T-helper 17 cell (primary cell): ENCODE measurements at places on chromosomes 7 and 10.

- DNase-seq: no peak
Measured at GRCh38 chr7:40244226-40244625, 109.4 kb downstream of the SUGCT start.

DNA sequence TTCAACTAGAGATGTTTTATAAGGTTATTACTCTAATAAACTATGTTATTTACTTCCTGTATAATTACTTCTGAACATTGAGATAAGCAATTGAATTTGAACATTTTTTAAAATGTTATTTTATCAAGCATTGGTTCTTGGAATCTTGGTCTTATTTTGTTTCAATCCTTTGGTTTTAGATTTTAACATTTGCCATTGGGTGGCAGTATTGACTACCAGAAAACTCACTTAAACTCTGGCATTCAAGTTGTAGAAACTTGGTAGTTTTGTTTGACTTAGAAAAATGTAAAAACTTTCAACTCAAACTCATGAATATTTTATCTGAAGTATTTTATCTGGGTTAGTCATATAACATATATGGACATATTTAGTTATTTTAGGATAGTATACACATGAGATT, 48.1 kb downstream of the ATRNL1 start:
- DNase-seq: no peak

DNA sequence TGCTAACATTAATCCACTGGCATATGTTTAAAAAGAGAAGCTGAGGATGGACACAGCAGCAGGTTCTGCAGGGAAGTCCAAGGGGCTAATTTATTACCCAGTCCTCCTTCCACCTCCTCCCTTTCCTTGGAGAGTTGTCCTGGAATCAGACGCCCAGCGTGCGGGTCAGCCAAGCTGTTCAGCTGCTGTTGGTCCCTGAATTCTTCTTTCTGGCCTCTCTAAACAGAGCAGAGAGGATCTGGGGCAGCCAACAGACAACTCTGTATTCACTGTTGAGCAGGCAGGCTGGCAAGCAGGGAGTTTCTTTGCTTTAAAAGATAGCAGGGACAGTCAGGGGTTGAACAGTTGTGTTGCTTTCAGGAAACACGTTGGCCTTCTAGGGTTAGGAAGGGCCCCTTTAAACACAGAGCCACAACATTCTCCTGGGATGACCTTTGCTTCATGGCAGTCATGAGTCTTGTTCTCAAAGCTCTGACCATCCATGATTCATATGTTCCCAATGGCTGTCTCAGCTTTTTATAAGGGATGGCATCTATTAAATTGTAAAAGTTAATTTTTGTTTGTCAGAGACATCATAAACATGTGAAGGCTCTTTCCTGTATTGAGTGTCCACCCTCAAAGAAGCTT, 217.0 kb downstream of the CREB5 start:
- DNase-seq: no peak

- no peak for DNase-seq
Measured at GRCh38 chr10:16367621-16368292, 69.1 kb upstream of the PTER start.

GRCh38 chr10:63502832-63503231, 18.4 kb upstream of the REEP3 start:
- no peak for DNase-seq

- no peak for DNase-seq
Measured at GRCh38 chr7:37675749-37676148, 7.8 kb upstream of the GPR141 start.

DNA sequence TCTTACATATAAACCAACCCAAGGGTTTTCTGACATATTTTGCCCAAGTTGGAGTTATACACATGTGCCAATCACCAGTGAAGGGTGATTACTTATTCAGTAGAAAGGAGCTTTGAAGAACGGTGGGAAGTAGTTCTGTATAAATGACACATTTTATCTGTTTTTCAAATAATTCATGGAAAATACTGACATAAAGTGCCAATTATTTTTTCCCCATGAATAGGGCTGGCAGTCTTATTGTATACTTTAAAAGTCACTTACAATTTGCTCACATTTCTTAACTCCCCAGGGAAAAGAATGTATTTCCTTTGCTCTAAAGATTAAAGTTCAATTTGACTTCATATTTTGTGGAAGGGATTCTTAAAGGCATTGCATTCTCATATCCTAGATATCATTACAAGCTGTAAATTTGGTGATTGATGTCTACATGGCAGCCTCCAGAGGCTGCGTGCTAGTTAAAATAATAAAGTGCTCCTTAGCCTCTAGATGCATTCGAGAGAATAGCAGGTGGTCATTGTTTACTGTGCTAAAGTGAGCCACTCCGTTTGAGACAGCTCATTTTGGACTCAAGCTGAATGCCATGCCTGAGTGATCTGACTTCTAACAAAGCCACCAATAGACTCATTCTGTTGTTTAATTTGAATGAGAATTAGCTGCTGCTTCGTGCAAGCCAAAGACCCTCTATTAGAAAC, 148.8 kb upstream of the NRP1 start:
- DNase-seq: no peak

GRCh38 chr10:50361946-50362345, 110.6 kb upstream of the ASAH2 start:
- DNase-seq: no peak

DNA sequence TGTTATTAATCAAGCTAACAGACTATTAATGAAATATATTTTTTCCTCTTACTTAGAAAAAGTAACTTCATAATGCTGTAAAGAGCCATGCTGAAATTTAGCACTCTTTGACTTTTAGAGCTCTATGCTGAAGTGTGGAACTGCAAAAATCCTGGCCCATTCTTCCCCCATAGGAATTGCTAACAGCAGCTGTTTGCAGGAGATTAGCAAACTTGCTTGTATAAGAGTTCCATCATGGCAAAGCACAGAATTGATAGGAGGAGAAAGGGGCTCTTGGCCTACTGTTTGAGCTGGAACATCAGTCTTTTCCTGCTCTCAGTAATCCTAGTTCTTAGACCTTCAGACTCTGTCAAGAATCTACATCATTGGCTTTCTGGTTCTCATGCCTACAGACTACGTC, 18.3 kb upstream of the GNAT3 start:
- no peak for DNase-seq

GRCh38 chr7:155020996-155021395, 18.1 kb upstream of the PAXIP1 start:
- no peak for DNase-seq

DNA sequence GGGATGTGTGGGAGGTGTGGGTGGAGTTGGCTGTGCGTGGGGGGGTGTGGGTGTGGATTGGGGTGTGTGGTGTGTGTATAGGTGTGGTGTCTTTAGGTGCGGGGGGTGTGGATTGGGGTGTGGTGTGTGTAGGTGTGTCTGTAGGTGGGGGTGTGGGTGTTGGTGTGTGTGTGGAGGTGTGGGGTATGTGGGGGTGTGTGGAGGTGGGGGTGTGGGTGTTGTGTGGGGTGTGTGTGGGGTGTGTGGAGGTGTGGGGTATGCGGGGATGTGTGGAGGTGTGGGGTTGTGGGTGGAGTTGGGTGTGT, 33.9 kb downstream of the SPDYE17 start:
- DNase-seq: no peak

GRCh38 chr10:130141878-130142277, 5.7 kb downstream of the GLRX3 start:
- no peak for DNase-seq

- no peak for DNase-seq
Measured at GRCh38 chr7:46146454-46147255, 225.6 kb upstream of the IGFBP3 start.

DNA sequence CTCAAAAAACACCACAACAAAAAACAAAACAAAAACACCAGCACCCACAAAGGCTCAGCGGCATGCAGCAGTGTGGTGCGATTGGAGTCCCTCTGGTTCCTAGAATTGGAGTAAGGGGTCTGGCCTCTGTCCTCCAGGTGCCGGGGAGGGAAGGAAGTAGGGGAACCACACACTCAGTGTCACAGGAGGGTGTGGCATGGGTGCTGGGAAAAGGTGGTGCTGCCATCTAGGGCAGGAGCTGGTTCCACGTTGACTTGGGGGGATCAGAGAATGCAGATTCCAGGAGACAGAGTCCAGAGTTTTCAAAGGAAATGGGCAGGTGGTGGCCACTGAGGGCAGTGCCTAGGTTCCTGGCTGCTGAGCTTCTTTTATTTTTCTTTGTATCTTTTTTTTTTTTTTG, 19.8 kb upstream of the WIPI2 start:
- no peak for DNase-seq

DNA sequence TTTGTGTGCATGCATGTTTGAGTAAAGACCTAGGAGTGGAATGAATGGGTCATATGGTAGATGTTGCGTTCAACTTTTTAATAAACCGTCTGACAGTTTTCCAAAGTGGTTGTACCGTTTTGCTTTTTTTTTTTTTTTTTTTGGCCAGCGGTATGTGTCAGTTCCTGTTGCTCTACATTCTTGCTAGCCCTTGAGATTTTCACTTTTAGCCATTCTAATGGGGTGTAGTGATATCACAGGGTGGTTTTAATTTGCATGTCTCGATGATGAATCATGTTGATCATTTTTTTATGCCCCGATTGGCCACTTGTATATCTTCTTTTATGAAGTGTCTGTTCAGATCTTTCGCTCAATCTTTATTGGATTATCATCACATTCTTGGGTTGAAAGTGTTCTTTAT, 320.7 kb downstream of the CAMK1D start:
- no peak for DNase-seq

GRCh38 chr10:101650863-101651262, 44.1 kb downstream of the FBXW4 start:
- no peak for DNase-seq

DNA sequence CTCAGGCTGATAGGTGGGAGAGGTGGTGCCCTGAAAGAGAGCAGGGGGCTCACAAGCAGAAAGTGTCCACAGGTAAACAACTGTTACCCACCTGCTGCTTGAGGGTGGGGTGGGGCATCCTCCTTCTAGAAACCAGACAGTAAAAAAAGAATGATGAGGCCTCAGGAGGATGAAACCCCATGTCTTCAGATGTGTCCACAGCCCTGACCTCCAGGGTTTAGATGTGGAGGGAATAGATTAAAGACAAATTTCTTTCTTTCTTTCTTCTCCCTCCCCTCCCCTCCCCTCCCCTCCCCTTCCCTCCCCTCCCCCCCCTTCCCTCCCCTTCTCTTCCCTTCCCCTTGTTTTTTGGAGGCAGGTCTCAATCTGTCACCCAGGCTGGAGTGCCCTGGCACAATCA, 333.5 kb upstream of the NUPR2 start:
- DNase-seq: no peak

- DNase-seq: no peak
Measured at GRCh38 chr10:94358480-94358879, 4.3 kb downstream of the NOC3L start.

GRCh38 chr10:78602201-78602932, 466.4 kb upstream of the ZMIZ1 start:
- DNase-seq: no peak

- no peak for DNase-seq
Measured at GRCh38 chr10:109824206-109824605, 99.1 kb downstream of the XPNPEP1 start.

GRCh38 chr7:1326511-1326785, 93.8 kb downstream of the UNCX start:
- DNase-seq: no peak

DNA sequence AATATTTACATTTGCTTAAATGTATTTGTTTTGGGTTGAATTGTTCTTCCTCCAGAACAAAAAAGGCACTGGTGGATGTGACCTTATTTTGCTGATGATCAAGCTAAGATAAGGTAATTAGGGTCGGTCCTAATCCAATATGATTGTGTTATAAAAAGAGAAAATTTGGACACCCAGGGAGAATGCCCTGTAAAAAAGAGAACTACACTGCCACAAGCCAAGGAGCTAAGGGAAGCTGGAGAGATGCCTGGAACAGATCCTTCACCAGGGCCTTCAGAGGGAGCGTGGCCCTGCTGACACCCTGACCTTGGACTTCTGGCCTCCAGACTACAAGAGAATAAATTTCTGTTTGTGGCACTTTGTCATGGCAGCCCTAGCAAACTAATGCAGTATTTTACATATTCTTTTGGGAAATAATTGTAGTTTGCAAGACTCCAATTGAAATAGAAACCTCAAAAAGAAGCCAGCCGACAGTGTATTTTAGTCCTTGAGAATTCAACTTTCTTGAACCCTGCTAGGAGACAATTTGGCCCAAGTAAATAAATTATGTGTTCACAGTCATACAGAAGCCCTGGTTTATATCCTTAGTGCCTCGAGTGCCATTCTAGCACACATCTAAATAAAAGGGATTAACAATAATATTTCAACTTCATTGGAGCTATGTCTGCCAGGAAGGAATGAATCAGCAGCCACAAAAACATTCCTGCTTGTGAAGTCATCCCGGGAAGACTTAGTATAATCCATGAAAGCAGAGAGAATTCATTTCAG, 164.6 kb downstream of the PKD1L1 start:
- DNase-seq: no peak

- no peak for DNase-seq
Measured at GRCh38 chr7:117682681-117683385, 190.4 kb downstream of the CTTNBP2 start.

DNA sequence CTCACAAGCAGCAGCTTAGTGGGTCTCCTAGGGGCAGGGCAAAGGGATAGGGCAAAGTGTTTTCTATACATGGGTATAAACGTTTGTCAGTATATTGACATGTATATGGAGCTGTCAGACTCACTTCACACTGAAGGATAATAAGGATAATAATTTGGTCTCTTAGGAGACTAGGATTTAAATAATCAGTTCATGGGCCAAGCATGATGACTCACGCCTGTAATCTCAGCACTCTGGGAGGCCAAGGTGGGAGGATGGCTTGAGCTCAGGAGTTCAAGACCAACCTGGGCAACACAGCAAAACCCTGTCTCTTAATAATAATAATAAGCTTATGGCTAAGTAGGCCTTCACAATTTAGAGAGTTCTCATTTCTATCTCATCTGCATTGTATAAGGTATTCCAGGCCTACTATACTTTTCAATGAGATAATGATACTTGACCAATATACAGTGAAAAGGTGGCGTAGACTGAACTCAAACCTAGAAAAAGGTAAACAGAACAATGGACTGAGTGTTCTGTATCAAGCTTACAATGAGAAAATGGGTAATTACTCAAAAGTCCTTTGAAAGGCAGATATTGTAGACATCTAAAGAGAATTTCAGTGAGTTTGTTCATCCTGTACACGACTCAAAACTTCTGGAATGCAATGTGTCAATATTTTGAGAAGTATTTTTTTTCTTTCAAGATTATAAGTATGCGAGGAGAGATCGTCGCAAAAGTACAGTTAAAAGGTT, 7.0 kb downstream of the GSAP start:
- no peak for DNase-seq

GRCh38 chr10:121698336-121698735, 100.1 kb upstream of the FGFR2 start:
- no peak for DNase-seq

GRCh38 chr10:31134311-31134952, 102.8 kb upstream of the ZNF438 start:
- DNase-seq: no peak
